ENCODE measurements at places on chromosomes 7 and 10.

GRCh38 chr10:3668276-3668965 lies 116.6 kb downstream of the KLF6 start:
- peak; percentile 94 for DNase-seq

- DNase-seq = peak; percentile 46
Observed at GRCh38 chr10:80133206-80133605, 676 bp downstream of the PLAC9 start.

- no peak for DNase-seq
Observed at GRCh38 chr7:22008087-22008486, 62.4 kb upstream of the CDCA7L start.

DNA sequence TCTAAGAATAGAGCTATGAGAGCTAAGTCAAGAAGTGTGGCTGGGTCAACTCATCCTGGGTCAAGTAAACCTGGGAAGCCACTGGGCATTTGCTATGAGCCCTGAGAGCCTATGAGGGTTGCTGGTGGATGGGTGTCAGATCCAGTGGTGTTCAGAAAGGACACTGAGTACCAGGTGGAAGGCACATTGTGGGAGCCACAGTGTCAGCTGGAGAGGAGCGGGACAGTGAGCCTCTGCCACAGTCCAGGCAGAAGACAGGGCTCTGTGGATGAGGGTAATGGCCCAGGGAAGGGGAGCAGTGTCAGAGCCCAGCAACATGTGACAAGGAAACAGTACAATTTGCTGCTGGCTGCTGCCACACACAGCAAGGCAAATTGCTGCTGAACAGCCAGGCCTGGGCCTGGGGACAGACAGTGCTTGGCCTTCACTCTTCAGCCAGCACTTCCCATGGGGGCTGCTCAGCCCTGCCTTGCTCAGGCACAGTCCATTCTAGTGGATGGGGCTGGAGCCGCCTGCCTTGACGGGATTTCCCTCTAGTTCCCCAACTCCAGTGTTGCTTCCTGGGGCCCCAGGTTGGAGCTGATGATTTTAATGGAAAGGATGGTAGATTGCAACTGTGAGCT lies 90.9 kb upstream of the CHST15 start:
- no peak for DNase-seq

DNA sequence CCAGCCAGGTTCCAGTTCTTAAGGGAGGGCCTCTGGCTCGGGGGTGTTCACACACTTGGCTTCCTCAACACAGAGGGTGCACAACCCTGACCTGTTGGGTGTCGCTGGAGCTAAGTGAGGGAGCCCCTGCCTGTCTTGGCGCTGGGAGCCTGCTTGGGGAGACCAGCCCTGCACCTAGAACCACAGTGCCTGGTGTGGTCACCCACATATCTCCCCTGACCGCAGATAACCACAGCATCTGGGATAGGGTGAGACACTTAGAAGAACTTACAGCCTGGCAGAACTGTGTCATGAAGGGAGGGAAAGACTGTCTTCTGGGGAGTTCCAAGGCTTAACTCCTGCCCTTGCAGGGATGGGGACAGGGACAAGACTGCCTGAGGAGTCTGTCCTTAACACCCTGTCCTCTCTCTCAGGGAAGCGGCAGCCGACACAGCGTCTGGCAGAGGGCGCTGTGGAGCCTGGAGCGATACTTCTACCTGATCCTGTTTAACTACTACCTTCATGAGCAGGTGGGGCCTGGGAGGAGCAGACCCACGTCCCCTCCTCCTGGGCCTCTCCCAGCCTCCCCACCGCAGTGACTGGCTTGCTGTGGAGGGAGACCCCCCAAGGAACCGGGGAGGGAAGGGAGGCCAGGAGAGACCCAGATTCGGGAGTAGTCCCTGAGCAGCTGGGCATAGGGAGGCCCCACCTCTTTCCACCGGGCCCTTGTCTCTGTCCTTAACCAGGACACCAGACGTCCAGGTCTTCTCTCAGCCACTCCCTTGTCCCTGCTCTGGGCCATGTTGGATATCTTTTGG lies 59.0 kb downstream of the PALD1 start:
- DNase-seq = no peak

DNA sequence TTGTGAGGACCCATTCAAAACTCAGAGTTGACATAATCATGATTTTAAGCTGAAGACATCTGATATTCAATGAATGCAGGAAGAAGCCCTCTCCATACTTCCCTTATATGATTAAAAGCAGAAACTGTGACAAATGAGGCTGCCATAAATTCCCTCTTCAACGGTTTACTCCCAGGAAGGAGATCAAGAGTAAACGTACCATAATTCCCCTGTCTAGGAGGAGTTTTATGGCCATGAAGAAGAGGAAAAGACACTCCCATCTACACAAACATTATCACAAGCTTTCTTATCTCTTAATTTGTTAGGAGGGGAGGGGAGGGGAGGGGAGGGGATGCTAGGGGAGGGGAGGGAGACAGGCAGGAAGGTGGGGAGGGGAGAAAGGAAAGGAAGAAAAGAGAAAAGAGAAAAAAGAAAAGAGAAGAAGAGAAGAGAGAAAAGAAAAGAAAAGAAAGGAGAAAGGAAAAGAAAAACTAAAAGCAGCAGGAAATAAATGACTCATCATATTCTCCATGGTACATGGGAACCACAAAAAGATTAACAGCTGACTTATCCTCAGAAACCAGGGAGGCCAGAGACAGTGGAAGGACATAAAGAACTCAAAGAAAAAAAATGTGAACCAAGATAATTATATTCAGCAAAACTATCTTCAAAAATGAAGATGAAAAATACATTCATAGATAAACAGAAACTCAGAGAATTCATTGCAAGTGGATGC lies 121.6 kb downstream of the ALOX5 start:
- peak; percentile 14 for DNase-seq

GRCh38 chr7:157438121-157439025 lies 101.6 kb downstream of the DNAJB6 start:
- DNase-seq = no peak

GRCh38 chr7:75835688-75836285 lies 22.2 kb upstream of the CCL24 start:
- no peak for DNase-seq

DNA sequence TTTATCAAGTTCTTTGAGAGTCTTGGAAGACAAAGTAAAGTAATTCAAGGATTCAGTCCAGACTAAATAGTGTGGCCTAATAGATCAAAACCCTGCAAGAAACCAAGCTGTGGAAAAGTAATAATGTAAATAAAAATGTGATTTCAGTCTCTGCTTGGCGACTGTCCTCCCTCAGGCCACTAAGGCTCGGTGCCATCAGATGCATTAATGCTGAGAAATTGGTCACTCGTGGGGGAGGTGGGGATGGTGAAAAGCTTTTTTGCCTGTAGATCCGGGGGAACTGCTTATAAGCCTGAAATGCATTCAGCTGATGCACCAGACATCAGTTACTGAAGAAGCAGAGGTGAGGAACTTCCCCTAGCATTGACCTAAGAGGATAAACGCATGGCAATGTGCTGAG lies 182.6 kb upstream of the TBX20 start:
- no peak for DNase-seq
